ENCODE measurements at places on chromosomes 5 and 9.

DNA sequence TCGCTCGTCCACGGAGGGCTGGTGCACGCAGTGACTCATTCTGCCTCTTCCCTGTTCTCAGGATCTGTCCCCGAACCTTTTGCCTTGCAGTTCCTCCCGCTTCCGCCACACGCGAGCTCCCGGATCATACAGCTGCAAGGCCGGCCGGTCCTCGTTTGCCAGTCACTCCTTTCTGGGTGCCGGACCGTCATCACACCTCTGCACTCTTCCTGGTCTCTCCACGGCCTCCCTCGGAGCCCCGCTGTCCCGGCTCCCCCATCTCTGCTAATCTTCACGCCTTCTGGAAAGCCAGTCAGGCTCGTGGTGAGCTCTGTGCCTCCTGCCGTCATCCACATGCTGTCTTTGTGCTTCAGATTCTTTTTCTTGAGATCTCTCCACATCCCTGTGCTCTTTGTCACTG, 91.8 kb downstream of the STX17 start:
- DNase-seq: no peak

GRCh38 chr5:67921004-67921601, 294.5 kb upstream of the PIK3R1 start:
- no peak for DNase-seq

DNA sequence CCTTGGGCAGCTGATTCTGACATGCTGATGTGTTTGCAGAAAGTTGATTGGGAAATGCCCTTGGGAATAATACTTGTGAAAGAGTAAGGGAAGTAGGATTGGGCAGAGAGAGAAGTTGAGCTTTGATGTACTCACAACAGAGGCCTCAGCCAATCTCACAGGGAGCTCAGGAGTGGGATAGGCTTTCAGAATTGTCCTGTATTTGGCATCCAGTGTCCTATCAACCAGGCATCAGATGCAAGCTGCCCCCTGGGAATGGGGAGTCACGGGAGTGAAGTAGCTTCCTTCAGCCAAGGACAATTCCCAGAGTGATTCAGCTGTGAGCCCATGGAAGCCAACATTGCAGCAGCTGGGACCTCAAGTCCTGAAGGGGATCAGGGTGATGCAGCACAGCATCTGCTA, 39.6 kb downstream of the DMAC1 start:
- DNase-seq: no peak

DNA sequence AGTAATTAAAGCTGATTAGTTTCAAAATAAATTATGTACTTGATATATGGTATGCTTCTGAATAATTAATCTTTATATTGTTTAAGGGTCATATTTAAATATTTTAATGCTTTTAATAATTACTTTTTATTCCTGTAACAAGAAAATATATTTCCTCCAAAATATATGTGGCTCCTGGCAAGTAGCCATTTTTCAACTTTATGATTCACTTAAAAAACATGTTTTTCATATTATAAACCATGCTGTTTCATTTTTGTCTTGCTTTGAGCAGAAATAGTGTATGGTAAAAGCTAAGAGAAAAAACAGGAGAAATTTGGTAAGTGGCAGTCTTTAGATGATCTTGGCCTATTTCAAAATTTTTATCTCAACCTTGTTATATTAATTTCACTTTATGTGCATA, 14.6 kb downstream of the SPATA9 start:
- DNase-seq: no peak

DNA sequence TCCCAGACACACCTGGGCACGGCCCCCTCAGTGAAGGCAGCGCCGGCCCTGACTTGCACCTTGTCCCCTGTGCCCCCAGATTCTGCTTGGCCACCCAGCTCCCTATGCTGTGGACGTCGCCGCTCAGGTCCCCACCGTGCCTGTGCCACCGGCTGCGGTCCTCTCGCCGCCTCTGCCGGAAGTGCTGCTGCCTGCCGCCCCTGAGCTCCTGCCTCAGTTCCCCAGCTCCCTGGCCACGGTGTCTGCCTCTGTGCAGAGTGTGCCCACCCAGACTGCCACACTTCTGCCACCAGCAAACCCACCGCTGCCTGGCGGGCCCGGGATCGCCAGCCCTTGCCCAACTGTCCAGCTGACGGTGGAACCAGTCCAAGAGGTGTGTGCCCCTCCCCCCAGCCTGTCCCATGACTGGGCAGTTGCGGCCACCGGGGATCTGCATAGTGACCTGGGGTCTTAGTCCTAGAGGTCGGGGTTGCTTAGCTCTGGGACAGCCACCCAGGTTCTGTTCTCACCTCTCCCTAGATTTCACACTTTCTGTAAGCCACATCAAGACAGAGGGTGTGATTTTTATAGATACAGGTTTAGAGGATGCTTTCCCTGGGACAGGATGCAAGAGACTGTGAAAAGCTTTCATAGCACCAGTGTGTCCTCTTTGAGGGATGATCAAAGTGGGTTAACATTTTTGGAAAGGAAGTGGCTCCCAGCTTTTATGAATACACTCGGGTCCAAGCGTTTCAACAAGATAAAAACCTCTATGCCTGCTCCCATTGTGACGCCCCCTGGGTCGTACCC, 78.0 kb downstream of the WNK2 start:
- DNase-seq: no peak

- DNase-seq: no peak
Measured at GRCh38 chr5:36561601-36562000, 44.8 kb upstream of the SLC1A3 start.

DNA sequence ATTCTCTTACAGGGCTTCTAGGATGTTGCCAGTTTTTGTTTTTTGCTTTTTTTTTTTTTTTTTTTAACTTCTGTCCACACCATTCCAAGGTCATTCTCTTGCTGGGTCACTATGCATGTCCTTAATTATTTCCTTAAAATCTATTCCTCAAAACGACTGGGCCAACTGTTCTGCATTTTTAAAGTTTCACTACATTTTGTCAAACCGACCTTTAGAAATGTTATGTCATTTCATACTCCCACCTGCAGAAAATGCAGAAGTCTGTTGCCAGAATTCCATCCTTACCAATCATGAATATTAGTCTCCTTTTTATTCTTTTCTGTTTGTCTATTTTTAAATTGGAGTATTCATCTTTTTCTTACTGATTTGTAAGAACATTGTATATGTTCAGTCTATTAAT, 295.5 kb downstream of the ZSWIM6 start:
- no peak for DNase-seq

DNA sequence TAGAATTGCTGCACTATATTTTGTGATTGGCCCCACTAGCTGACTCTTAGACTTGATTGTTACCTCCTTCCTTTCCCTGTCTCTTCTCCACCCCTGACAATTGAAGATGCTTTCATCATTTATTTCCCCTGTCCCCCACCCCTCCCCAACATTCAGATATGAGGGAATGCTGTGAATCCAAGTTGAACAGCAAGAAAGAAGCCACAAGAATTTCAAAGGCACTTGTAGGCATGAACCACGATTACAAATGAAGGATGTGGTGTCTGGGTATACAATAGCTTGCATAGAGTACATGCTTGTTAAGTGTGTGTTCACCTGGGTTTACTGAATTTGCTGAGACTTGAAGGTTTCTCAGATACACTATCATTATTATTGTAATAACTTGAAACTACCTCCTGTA, 78.3 kb upstream of the TRIO start:
- no peak for DNase-seq

- DNase-seq: peak; percentile 67
Measured at GRCh38 chr9:75088646-75089372, 495 bp downstream of the OSTF1 start.

- no peak for DNase-seq
Measured at GRCh38 chr5:124056991-124057723, 545.2 kb downstream of the CSNK1G3 start.

GRCh38 chr9:68709291-68710110, 4.5 kb downstream of the PIP5K1B start:
- DNase-seq: no peak

DNA sequence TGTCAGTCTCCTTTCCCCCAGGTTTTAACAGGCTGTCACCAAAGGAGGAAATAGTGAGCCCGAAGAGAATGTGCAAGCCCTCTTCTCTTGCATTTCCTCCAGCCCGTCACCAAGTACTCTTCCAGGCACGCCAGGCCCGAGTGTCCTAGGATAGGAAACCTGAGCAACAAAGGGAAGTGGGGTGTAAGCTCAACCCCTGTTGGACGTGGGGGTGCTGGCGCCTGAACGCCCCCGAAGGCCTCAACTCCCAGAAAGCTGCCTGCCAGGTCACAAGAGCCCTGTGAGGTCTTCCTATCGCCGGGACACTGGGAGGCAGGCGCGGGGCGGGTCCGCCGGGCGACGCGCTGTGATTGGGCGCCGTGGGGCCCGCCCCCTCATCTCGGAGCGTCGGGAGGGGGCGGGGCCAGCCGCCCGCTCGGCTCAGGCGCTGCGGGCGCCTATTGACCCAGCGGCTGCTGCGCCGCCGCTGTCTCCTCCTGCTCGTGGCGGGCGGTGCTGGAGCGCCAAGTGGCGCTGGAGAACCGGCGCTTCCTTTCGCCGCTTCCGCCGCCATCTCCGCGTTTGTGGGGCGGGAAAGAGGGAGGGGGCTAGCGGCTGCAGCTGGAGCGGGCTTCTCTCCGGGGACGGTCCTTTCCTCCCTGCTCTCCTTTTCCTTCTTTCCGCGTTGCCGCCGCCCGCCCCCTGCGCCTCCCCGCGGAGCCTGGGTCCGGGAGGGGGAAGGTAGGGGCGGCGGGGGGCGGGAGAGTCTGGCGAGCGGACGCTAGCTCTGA, 572 bp upstream of the MAN2A1 start:
- peak; percentile 92 for DNase-seq

GRCh38 chr5:15601274-15601673, 101.3 kb downstream of the FBXL7 start:
- no peak for DNase-seq

DNA sequence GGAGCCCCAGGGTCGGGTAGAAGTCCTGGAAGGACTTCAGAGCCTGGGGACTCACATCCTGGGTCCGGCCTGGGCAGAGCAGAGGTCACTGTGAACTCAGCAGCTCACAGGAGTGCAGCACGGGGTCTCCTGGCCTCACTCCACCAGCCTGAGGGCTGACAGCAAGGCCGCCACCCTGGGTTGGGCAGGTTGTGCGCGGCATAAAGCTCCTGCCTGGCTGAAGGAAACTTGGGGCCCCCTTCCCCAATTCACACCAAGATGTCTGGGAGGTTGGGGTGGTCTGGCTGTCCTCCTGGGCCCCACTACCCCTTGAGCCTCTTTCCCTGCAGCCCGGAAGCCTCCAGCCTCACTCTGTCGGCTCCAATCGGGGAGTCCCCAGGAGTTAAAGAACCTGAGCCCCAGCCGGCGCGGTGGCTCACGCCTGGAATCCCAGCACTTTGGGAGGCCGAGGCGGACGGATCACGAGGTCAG, 2.1 kb downstream of the LCN15 start:
- no peak for DNase-seq

GRCh38 chr5:112119969-112120368, 299.1 kb downstream of the EPB41L4A start:
- DNase-seq: no peak

DNA sequence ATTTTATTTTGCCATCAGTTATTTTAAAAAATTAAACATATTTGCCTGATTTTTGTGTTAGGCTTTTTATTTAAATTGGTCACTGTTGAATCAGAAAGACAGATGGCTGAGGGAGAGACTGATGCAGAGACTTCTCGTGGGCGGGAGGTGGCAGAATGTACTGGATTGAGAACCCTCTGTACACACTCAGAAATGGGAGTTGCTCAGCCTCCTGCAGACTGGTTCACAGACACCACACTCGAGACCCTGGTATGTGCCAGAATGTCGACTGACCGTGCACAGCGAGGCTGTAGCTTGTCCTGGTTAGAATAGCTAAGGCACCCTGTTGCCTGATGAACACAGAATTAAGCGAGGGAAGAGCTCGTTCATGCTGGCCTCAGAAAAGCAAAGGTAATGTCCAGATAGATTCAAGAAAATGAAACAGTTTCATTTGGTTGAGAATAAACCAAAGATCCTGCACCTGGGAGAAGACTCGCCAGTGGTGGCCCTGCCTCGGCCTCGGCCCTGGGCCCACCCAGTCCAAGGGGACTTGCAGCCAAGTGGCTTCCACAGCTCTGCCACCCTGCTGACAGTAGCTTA, 71.3 kb upstream of the OTULINL start:
- DNase-seq: no peak

- no peak for DNase-seq
Measured at GRCh38 chr5:39106322-39106721, 32.1 kb upstream of the RICTOR start.

DNA sequence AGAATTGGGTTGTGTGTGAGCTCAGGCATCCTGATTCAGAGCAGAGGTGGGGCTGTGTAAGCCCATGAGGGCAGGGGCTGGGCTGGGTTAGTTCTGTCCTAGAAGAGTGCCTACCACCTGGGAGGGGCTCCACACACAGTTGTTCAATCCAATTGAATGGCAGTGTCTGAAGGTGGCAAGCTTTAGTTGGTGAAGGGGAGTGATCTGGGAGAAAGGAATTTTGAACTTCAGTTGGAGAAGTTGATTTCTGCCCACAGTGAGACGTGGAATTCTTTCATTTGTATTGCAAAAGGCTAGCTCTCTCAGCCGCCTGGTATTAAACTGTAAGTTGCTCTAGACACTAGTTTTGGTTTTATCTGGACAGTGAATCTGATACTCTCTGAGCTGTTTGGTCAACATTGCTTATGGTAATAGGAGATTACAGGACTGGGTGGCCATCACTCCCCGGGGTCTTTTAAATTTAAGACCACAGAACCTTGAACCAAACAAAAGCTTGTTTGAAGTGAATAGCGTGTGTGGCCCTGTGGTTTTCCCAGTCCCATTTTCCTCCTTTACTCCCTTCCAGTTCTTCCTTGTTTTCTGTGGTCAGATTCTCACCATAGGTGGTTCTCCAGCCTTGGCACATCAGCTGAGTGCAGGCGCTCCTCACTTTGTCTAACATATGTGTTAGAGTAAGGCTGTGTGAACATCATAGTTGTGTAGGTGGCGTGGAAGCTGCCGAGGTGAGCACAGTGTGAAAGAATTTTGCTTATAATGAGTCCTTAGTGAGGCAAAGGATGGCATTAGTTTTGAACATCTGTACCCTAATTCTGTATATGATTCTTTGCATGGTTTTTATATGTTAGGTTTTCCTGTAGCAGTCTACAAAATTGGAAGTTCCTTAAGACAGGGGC, 78.0 kb downstream of the ARHGAP26 start:
- DNase-seq: no peak

DNA sequence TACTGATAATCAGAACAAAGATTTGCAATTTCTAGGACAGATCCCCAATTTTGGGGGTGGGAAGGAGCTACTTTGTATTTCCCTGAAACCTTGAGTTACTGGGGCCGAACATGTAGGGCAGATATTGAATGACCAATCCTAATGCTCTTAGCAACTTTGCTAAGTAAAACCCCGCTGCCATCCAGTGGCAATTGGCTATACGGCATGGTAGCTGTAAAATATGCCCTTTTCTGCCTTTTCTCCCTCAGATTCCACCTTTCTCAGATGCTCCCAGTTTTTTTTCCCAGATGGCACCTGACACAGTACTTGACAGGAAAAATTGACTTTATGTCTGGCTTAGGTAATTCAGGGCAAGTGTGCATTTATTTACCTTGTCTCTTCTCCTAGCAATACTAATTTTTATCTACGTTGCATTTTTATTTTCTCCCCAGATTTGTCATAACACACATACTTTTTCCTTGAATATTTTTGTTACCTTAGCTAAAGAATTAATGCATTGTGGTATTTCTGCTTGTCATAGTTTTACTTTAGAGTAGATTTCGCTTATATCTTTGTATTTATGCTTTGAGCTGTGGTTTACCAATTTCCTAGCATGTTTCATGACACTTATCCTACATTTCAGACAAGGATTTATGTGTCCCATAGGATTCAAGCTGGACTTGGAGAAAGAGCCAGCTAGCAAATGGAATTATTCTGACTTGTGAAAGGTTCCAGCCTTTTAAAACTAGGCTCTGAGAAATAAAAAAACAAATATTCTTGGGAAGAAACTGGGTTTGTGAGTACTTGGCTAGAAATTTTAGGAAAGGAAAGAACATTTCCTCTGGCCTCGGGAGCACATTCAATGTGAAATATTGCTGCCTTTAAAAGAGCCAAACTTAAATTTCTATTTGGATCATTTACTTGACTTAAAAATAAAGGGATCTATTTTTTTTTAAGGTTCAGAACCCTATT, 37.4 kb downstream of the PIK3R1 start:
- peak; percentile 78 for DNase-seq
